Jurkat, Clone E6-1 (cell line): ENCODE measurements at places on chromosomes 12 and 14.
A peak's percentile ranks its signal among the peaks of the same experiment; 100 is the strongest.

GRCh38 chr12:42099433-42099832 lies 45.2 kb downstream of the GXYLT1 start:
- no peak for DNase-seq

GRCh38 chr12:42426746-42427145 lies 100.8 kb downstream of the PPHLN1 start:
- DNase-seq = no peak

GRCh38 chr12:48995086-48995879 lies 3.9 kb downstream of the DDN start:
- DNase-seq = no peak

DNA sequence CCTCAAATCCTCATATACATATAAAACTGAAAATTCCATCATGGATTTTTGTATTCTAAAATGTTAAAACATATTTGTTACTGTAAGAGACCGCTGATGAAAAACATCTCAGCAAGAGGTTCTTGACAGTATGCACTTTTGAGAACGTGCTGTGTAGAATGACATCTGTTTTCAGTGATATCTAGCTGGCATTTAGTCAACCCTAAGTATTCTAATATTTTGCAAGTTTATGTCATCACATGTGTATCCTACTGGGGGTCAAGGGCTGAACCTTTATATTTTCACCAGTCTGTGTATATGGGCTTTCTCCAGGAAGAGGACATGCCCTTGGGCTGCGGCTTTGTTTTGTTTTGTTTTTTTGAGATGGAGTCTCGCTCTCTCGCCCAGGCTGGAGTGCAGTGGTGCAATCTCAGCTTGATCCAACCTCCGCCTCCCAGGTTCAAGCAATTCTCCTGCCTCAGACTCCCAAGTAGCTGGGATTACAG lies 22.0 kb upstream of the YARS2 start:
- no peak for DNase-seq

GRCh38 chr12:14774906-14775635 lies 28.2 kb downstream of the WBP11 start:
- no peak for DNase-seq

GRCh38 chr12:92191061-92191460 lies 45.4 kb upstream of the BTG1 start:
- no peak for DNase-seq

DNA sequence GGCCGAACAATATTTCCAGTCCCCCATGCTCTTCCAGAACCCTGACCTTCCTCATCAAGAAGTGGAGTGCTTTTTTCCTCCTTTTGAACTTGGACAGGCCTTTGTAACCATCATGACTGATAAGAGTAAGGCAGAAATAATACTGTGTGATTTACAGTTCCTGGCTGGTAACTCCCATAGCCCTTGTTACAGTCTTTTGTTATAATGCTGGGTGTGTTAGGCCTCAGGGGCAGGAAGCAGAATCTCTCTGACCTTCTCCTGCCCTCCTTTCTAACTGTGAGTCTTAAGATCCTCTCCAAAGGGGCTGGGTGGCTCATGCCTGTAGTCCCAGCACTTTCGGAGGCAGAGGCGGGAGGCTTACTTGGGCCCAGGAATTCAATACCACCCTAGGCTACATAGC lies 59.5 kb downstream of the BCAT1 start:
- no peak for DNase-seq

- DNase-seq = no peak
Measured at GRCh38 chr12:93593843-93594242, 21.4 kb downstream of the SOCS2 start.

DNA sequence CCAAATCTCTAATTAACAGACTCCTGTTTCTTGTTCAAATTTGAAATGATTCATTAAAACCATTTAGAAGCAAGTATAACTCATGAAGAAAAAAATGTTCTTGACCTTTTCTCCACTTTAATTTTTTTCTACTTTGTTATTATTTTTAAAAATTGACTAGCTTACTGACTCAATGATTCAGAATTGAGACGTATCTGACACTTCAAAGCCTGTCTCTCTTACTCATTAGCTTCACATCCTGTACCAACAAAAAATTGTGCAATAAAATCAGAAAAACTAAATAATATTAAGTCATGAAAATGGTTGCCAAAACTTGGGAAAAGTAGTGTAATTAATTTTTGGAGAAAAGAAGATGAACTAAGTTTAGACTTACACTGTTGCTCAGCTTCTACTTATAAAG lies 331.2 kb downstream of the SLC16A7 start:
- no peak for DNase-seq

- DNase-seq = no peak
Measured at GRCh38 chr12:23722655-23723054, 226.8 kb downstream of the SOX5 start.

DNA sequence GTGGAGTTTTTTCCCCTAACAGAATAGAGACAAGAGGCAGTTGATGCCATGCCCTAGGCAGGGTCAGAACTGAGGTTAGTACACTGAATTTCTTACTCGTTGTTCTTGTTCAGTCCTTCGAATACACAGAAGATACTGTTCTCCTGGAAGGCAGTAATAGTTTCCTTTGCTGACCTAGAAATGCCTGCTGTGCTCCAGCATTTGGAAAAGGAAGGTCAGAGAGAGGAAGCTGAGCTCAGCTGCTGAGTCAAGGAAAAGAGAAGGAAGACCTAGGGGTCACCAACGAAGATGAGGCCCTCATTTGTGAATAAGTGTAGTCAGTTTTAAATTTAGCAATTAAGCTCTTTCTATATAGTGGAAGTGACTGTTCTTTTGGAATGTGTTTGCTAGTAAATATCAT lies 100.1 kb downstream of the CRADD start:
- no peak for DNase-seq

DNA sequence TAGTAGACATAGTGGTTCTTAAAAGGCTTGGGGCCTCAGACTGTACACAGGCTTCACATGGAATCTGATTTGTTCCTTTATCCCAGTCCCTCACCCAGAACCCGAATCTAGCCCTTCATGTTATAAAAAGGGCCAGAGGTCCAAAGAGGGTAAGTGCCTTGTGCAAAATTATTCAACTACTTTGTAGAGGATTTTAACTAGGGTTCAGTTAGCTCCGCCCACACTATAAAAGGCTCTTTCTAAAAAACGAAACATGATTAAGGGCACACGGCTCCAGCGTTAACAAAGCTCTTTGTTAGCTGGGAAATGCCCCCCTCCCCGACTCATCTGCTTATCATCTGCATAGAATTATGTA lies 3.2 kb upstream of the SOCS2 start:
- peak; percentile 20 for DNase-seq

- DNase-seq = no peak
Measured at GRCh38 chr14:49988080-49988990, 95.5 kb downstream of the ARF6 start.
